ENCODE measurements at places on chromosomes 3 and 15.

DNA sequence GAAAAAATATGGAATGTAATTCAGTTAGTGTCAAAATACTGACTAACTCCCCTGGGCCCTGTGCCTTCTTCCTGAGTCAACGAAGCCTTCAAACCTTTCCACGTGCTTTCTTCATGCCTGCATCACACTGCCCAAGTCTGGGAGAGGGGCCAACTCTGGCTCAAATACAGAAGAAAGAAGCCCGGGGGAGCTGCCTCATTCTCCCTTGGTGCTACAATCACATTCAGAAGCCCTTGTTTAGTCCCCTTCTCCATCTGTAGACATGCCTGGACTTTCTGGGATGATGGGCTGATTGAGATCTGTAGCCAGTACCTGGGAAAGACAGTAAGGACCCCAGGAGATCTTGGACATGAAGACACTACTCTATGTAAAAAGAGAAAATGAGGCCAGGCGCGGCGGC lies 77.8 kb upstream of the GSK3B start:
- no peak for DNase-seq

DNA sequence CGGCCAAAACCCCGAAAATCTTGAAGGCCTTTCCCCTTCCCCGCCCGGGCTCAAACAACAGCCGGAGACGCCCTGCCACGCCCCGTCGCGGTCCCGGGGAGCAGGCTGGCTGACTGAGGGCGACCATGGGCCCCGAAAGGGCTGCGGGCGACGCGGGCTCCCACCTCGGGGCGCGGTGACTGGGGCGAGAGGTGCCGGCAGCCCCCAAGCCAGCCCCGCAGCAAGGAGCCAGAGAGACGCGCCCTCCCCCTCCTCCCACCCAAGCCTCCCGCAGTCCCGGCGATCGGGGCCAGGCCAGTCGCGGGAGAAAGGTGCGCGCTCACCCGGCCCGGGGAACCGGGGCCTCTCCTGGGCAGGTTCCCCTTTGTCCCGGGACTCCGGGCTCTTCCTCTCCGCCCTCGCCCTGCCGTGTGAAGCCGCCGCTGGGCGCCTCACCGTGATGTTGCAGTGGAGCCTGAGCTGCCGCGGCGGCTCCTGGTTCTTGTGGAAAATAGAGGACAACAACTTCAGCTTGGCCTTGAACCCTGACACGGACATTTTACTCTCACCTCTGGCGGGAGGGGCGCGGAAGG lies 30.6 kb upstream of the ZSCAN2 start:
- DNase-seq, result peak; percentile 85

- DNase-seq, result peak; percentile 86
Observed at GRCh38 chr15:85412956-85413854, 32.8 kb downstream of the AKAP13 start.

DNA sequence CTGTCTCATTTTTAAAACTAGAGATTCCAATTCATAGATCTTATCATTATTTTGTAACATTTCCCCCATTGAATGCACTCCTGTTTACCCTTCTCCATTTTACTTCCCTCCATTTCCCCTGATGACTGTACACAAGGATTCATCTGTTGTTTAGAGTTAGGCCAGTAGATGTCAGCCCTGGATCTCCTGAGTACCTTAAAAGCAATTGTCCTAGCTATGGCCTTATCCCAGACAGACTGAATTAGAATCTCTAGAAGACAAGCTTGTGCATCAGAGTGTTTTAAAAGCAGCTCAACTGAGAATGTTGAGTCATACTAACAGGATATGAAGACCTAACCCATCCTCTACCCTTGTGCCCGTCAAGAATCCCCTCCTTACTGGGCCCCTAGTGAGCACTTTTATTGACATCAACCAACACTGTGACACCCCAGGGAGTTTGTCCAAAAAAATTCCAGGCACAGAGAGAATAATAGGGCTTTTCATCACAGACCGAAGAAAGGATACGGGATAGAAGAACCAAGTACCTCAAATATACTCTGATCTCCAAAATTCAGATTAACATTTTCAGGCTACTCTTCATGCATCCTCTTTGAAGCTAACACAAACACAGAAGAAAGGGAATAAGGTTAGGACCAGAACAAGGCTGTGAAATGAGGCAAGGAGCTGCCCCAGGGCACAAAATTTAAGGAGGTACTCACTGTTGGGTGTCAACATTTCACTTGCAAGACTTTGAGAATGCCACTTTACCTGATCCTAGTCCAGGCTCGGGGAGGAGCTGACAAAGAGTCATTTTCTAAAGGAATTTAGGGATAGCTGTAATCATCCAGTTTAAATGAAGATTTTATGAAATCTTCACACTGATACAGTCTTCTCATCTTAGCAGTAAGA lies 17.1 kb downstream of the ZBED2 start:
- peak; percentile 25 for DNase-seq

DNA sequence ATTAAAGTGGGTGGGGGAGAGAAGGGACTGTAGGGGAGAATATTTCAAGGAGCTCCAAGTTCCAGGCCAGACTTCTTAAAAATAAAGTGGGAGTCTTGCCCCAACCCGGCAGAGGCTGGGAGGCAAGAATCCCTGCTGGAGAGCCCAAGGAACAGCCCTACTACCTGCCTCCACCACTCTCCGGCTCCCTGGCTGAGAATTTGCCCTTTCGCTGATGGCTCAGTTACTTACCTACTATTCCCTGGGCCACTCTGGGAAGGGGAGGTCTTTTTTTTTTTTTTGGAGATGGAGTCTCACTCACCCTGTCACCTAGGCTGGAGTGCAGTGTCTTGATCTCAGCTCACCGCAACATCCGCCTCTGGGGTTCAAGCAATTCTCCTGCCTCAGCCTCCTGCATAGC lies 15.5 kb downstream of the MYL3 start:
- no peak for DNase-seq

GRCh38 chr3:46845397-46845859 lies 17.8 kb downstream of the MYL3 start:
- DNase-seq, result peak; percentile 71

DNA sequence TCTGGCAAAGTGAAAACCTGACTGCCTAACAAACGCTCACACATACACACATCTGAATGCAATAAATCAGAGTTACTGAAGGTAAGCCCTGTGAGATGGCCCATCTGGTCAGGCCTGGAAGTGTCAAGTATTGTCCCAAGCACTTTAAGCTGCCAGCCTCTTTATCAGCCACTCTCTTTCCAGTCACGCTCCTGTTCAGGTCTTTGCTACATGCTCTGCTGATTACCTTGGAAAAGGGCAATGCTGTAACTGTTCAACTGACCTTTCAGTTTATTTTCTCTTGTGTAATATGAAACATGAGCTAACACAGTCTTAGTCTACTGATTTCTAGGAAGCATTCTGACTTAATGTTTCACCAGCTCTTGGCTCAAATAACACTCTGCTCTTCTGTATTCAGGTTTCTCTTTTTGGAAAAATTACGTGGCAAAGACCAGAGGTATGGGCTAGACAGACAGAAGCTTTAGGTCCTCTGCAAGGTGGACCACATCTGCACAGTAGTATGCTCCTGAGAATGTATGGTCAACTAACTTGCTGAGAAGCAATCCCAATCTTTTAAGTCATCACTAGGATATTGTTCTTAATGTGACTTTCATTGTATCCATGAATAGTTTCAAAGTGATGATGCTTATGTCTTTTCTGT lies 44.5 kb downstream of the GBE1 start:
- DNase-seq, result no peak

DNA sequence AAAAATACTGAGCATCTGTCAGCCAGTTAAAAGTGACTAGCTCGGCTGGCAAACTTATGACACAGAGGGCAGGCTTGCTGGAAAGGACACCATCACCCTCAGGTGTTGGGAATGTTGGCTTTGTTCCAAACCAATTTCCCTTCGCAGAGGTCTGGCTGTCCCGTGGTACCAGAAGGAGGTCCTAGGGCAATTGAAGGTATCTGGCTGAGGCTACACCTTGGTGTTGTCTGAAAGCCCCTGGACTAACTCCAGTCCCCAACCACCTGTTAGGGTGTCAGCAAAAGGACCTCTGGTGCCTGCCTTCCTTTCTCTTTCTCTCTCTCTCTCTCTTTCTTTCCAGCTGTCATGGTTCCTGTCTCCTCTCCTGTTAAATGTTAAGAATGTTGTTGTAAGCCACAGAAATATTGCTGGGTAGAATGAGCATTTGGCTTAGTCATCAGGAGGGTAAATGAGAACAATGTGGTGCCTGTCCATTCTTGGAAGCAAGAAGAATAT lies 12.5 kb downstream of the PRR20G start:
- no peak for DNase-seq

DNA sequence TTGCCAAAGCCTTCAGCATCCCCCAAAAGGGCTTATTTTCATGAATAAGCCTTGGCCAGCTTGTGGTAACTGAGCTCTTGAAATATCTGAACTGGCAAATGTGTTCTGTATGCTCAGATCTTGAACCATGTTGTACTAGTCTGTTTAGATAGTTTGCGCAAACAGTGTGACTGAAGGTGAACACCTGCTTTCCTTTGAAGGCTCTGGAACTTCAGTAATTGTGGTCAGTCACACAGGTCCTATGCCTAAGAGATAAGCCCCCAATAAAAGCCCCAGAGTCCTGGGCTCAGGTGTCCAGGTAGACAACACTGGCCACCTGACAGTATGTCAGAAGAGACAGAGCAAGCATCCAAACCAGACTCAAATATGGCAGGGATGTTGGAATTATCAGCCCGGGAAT lies 5.4 kb downstream of the TUBGCP5 start:
- no peak for DNase-seq

- DNase-seq, result no peak
Observed at GRCh38 chr15:71943806-71944205, 133.5 kb downstream of the NR2E3 start.

DNA sequence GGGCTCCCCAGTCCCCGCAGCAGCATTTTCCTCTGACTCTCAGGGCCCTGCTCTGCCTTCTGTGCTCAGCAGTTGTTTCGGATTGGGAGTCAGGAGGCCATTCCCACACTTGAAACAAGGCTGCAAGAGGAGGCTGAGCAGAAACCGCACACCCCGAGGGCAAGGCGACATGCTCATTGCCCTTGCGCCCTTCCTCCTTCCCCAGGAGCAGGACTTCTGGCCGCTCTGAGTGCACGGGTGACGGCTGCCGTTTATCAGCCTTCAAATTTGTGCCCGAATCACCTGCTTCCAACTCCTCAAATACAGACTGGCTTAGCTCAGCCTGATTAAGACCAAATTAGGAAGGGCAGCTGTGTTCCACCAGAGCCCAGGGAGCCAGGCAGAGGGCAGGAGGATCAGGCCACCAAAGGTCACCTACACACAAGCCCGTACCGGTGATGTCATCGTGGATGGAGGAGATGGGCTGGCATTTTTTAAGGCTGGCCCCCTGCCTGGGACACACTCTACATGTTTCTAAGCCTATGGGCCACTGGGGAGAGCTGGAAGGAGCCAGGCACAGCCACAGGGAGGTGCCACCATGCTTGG lies 38.1 kb downstream of the TM2D3 start:
- no peak for DNase-seq

DNA sequence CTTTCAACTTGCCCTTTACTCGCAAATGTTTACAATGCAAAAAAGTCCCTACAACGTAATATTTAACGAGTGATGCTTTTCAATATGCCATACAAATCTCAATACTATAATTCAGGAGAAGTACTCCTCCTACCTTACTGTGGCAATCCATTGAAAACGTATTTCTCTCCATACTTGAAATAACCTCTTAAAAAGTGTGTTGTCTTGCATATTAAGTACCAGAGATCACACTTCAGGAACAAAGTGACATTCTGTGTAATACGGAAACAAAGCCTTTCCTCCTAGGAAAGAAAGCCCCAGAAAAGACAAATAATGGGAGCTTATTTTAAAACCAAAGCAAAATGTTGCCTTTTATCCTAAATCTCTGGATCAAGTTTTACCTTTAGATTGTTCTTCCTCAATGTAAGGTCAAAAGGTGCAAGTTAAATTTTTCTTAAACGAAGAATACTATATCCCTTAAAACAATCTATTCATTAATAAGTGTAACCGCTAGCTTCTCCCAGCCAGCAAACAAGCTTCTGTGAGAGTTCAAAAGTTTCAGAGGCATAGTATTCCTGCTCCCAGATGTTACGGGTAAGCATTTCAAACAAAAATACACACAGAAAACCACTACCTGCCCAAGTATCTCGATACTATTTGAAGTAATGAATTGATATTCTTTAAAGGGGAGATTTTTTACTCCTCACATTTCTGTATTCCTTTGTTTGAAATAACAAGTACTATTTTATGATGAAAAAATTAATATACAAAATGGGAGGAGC lies 1.7 kb downstream of the TJP1 start:
- DNase-seq, result no peak

GRCh38 chr3:196513697-196514349 lies 1.3 kb downstream of the SMCO1 start:
- DNase-seq, result no peak

DNA sequence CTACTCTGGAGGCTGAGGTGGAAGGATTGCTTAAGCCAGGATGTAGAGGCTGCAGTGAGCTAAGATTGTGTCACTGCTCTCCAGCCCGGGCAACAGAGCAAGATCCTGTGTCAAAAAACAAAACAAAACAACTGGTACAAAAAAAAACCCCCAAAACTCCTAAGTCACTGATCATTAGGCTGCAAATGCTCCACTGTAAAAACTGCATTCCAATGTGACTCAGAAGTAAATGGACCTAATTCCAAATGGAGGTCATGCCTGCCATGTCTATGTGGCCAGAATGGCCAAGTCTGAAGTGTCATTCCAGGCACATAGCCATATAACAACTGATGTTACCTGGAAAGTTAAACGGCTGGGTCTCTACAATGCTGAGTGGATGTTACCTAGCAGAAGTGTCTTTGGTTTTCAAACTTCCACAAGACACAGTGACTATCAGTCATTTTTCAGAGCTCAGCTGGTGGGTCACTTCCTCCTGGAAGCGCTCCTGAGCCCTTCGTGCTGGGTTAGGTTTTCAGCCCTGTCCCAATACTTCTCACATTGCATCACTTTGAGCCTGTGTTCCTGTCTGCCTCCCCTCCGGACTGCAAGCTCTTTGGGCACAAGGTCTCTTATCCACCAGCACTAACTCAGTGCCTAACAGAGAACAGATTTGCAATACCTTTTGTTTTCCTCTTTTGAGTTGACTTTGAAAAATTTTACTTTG lies 10.6 kb downstream of the FSTL1 start:
- peak; percentile 6 for DNase-seq

DNA sequence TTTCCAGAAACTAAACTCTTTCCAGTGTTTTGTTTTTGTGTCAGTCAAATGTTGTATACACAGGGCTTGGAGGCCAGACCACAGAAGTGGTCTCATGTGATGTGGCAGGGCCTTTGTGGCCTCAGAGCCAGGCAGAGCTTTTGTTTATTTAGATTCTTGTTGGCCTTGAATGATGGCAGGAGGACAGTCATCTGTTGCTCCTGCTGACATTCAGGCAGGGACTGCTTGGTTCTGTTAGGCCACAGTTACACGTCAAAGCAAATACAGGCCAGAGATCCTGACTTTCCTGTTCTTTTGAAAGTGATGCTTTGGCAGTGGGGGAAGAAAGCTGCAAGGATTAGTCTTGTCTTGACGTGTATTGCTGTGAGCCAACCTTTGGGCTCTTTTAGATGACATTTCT lies 325.1 kb downstream of the CACNA2D3 start:
- DNase-seq, result no peak
